T-helper 22 cell (primary cell): ENCODE measurements at places on chromosomes 2 and 18.

DNA sequence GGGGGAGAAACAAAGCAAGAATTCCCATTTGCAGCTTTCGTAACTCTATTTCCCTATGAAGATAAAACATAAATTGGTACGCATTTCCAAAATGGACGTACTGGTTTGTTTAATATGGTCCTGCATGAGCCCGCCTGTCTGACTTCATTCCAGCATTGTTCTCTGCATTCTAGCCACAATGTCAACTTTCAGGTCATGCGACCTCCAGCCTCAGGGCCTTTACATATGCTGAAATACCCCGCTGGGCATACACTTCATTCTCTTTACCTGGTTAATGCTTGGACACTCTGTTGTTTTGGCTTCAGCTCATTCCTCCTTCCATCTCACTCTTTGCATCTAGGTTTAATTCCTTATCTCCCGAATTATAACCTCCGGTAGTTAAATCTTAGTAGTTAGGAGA, 103.7 kb upstream of the DNMT3A start:
- DNase-seq, result no peak

DNA sequence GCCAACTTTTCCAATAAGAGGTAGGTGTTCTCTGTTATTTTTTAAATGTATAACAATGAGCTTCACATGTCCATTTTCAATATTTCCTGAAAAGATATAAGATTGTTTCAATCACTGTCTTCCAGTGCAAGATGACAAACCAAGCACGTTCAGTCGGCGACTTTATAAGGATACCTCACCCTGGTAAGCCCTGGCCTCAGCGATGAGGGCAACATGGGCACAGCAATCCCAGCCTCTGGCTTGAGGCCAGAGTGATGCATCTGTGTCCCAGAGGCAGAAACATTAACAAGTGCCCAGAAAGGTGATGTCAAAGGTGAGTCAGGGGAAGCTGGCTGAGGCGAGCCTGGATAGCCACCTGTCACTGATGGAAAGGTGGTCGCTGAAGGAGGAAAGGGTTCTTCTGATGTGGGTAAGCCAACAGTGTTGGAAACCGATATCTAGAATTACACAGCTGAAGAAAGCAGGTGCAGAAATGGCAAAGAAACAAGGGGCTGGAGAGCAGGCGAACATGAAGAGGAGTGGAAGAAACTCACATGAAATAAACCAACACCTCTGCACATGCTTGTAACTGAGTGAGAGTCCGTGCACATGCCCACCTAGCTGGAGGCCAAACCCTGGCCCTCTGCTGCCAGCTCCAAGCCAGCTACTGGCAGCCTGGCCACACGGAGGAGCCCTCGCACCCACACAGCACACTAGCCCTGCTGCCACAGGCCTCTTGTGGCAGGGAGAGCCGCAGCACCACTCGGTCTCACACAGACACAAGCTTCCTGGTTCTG, 65.5 kb downstream of the FBXO15 start:
- peak; percentile 6 for DNase-seq

DNA sequence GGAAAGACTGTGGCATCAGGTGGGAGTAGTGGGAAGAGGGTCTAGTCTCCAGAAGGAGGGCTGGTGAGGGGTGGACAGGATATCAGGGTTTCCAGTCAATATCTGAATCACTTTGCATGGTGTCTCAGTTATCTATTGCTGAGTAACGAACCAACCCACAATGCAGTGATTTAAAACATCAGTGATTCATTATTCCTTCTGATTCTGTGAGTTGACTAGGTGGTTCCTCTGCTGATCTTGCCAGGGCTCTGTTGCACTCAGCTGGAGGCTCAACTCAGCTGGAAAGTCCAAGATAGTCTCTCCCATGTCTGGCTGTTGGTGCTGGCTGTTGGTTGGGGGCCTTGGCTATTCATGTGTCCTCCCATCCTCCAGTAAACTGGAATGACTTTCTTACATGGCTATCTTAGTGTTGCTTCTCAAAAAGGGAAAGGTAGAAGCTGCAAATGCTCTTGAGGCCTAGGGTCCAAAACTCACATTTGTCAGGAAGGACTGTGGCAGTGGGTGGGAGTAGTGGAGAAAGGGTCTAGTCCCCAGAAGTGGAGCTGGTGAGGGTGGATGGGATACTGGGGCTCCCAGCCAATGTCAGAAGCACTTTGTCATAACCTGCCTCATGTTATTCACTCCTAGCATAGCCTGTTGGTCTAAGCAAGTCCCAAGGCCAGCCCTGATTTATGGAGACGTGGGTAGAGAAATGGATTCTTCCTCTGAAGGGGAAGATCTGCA, 13.9 kb downstream of the IL1F10 start:
- no peak for DNase-seq

DNA sequence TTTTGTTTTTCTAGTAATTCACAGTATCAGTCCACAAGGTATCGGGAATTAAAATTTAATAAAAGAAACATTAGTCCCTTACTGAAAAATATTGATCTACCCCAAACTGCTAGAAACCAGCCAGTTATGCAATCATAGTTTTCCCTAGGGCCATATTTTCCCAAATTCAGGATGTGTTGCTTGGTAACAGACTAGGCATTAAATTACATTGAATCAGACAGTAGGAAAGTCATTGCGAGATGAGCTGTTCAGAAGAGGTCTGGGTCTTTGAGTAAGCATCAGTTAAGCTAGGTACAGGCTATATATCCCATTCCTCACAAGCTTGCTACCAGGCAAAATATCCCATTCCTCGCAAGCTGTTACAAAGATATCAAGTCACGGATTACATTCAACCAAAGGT, 123.0 kb upstream of the CCDC150 start:
- DNase-seq, result no peak

GRCh38 chr2:239803102-239803765, 221.9 kb downstream of the NDUFA10 start:
- no peak for DNase-seq

DNA sequence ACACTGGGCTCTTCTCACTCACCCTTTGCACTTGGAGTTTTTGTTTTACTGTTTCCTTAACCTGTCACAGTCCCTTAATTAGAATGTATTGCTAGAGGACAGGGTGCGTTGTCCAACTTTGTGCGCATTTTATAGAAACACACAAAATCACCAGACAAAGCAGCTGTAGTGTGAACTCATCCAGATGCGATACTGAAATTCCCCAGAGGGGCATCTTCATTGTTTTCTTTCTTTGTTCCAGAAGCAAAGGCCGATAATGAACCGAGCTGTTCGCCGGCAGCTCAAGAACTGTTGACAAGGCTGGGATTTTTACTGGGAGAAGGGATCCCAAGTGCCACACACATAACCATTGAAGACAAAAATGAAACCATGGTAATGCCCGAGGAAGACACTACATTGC, 137.6 kb downstream of the WDSUB1 start:
- no peak for DNase-seq

DNA sequence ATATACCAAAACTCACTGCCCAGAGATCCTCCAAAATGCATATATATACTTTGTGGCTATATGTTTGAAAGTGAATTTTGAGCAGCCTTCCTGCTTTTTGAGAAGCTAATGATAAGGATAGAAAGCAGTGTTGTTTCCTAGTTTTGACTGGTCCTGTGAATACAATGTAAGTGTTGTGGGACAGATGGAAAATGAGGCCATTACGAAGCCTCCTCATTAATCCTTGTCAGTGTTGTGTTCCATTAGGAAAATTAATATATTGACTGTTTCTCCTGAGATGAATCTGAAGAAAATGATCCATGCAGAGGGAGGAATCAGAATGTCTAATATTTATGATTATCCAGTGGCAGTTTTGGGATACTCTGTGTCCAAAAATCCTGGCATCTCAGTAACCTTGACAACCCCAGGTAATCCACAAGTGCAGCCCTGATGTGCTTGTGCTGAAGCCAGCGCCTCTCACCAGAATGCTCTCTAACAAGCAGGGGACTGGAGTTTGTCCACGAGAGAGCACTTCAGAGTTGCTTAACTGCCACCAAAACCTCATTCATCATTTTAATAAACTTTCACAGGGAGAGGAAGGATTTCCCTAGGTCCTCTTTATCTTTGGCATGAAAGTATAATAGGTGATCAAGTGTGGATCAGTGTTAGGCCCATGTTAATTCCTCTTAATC, 418.6 kb downstream of the CMPK2 start:
- no peak for DNase-seq

- DNase-seq, result no peak
These were observed 48.8 kb upstream of the PPP1CB start for GRCh38 chr2:28702878-28703277.

DNA sequence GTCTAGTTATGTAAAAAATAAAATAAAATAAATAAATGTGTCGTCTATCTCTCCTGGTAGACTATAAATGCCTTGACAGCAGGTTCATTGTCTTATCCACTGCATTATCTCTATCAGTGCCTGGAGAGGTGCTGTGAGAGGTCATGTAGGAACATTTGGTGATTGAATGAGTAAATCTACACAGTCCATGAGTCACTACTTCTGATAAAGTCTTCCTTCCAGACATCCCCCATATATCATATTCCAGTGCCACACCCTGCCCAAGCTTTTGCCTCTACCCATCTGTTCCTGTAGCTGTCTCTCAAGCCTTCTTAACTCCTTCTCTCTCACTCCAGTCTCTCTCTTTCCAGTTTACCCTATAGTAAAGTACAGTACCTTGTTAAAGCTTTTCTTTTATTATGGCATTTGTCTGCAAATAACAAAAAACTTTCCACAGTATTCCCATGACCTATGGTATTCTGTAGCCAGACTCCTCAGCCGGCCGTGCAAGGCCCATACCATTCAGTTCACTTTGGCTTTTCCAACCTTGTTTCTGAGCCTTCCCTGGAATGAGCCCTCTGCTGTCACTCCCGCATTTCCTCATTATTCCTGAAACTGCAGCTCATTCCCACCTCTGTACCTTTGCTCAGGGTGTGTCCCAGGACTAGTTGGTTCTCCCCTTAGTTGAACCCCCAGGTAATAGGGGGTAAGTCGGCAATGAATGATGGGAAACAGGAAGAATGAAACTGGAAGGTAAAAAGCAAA, 37.5 kb downstream of the ANXA4 start:
- DNase-seq, result no peak

DNA sequence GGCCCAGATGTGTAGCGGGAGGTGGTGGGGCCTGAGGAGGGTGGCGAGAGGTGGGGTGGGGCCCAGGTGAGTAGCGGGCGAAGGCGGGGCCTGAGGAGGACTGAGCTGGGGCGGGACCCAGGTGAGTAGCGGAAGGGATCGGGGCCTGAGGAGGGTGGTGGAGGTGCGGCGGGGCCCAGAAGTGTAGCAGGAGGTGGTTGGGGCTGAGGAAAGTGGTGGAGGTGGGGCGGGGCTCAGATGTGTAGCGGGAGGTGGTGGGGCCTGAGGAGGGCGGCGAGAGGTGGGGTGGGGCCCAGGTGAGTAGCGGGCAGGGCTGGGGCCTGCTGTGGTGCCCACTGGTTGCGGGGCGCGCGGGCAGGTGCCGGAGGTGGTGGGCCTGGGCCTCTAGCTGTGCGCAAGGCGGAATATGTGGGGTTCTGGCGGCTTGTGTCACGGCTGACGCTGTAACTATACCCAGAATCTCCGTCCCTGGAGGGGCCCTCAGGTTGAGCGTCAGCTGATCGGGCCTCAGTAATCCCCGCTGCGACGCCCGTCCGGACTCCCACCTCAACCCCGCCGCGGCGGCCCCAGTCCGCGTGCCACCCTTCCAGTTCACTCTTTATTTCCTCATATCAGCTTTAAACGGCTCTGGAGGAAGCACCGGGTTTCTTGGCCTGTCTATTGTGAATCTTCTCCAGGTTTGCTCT, 866 bp upstream of the SF3B6 start:
- no peak for DNase-seq

- DNase-seq, result no peak
These were observed 90.8 kb downstream of the ZFP36L2 start for GRCh38 chr2:43135583-43135982.

DNA sequence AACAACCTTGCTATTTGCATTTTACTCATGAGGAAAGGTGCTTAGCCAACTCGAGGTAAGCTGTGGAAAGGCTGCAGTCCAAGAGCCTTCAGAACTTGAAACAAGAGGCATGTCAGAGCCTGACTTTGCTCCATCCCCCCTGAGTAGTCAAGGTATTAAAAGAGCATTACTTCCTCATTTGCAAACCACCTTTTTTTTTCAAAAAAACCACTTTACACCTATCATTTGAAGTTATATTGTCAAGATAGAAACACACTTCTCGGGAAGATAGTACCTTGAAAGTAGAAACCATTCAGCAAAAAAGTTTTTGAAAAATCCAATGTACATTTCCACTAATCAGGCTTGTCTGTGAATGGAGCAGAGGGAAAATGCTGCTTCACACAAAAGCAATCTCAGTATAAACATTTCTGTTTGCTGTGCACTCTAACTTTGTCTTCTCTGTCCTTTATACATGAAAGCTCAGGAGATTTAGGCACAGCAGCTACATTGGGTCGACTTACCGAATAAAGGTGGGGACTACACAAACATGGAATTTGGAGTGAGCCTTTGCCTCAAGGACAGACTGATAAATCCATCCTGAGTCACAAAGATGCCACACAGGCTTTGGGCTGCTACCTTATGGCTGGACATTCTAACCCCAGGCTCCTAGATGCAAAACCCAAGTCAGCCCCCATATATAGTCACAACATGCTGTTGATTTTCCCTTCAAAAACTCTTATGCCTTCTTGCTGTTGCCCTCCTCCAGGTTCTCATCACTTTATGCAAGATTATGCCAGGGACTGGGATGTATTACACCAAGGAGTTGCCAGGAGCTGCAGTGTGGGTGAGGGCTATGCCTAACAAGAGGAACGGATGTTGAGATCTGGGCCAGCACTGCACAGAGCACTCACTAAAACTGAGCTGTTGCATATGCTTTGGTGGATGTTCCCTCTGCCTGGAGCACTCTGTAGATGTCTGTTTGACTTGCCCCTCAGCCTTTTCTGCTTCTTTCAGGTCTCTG, 41.4 kb upstream of the EML4 start:
- DNase-seq, result no peak

DNA sequence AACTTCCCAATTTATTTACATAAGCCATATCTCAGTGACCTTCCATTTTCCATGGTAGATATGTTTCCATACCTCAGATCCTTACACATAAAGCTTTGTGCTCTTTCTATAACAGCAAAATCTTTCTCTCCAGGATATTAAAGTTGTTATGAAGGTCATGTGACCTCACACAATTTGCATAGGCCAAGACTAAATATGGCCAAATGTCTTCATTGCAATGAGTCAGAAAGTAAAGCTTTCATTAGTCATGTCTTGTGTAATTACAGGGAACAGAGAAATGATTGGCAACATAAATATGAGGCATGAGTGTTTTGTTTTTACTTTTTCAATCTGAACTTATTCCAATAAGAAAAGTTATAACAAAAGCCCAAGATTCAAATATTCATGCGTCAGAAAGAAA, 243.5 kb downstream of the ASXL3 start:
- no peak for DNase-seq

DNA sequence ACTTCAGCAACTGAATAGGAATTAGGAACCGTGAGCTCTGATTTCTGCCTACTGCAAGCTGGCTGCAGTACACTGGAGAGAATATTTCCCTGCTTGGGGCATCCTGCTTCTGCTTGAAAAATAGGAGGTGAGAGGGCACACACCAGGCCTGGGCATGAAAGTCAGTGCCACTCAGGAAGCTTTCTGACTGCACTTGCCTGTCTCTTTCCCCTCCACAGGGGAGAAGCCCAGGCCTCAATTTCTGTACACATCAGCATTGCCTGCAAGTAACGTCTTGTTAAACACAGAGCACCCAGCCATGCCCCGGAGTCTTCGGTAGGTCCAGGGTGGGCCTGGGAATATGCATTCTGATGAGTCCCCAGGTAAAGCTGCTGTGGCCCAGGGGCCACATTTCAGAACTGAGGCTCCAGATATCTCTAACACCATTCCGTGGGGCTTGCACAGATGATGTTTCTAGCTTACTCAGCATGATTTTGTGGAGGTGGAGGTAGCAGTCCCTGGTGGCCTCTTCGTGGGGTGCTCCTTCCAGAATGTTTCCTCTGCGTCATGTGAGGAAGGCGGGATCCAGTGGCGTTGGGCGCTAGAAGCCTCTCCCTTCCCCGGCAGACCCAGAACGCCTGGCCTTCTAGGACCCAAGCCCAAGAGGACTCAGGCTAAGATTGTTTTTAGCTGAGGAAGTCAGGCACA, 114.1 kb downstream of the ZBTB7C start:
- DNase-seq, result no peak
